ENCODE measurements at places on chromosomes 12 and 14.

GRCh38 chr12:34033628-34034296 is 11.5 kb downstream of the ALG10 start:
- DNase-seq = peak; percentile 37

GRCh38 chr12:24244801-24245200 is 295.3 kb upstream of the SOX5 start:
- no peak for DNase-seq

DNA sequence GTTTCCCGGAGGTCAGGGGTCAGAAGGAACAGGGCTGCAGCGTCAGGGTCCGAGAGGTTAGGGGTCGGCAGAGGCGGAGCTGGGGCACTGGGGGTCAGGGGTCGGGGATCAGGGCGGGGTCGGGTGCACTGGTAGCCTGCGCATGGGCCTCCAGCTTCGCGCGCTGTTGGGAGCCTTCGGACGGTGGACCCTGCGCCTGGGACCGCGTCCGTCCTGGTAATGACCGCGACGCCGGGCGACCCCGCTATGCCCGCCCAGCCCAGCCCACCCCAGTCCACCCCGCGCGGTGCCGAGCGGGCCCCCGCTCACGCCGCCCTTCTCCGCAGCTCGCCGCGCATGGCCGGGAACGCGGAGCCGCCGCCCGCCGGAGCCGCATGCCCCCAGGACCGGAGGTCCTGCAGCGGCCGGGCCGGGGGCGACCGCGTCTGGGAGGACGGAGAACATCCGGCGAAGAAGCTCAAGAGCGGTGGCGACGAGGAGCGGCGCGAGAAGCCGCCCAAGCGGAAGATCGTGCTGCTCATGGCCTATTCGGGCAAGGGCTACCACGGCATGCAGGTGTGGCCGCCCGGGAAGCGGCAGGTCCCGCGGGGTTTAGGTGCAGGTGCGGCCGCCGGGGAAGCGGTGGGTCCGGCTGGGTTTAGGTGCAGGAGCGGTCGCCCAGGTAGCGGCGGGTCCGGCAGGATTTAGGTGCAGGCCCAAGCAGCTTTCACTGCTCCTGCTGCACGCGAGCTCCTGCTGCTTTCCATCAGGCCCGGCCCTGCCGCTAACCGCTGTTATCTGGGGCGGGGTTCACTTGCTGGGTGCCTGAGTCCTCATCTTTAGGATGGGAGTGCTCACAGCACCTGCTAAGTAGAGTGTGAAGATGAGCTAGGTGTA is 743 bp downstream of the PUS1 start:
- DNase-seq = peak; percentile 53

DNA sequence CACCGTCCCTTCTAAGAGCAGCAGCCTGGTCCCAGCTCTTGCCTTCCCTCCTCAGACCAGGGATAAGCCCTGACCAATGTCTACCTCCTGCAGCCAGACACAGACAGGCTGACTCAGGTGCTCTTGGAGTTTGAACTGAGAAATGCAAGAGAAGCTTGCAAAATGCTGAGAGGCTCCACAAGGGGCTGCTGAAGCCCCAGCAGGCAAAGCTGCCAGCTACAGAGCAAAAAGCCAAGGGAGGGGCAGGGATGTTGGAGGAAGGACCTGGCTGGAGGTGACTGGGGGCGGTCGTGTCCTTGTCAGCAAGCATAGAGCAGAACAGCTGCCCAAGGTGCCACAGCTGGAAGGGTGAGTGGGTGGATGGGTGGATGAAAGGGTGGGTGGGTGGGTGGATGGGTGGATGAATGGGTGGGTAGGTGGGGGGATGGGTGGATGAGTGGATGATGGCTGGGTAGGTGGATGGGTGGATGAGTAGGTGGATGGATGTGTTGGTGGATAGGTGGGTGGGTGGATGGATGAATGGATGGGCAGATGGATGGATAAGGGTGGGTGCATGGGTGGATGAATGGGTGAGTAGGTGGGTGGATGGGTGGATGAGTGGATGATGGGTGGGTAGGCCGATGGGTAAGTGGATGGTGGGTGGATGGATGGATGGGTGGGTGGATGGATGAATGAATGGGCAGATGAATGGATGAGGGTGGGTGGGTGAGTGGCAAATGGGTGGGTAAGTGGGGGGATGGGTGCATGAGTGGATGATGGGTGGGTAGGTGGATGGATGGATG is 4.0 kb upstream of the INF2 start:
- no peak for DNase-seq

All from astrocyte of the hippocampus (primary cell).